ENCODE measurements at places on chromosomes 4 and X.

DNA sequence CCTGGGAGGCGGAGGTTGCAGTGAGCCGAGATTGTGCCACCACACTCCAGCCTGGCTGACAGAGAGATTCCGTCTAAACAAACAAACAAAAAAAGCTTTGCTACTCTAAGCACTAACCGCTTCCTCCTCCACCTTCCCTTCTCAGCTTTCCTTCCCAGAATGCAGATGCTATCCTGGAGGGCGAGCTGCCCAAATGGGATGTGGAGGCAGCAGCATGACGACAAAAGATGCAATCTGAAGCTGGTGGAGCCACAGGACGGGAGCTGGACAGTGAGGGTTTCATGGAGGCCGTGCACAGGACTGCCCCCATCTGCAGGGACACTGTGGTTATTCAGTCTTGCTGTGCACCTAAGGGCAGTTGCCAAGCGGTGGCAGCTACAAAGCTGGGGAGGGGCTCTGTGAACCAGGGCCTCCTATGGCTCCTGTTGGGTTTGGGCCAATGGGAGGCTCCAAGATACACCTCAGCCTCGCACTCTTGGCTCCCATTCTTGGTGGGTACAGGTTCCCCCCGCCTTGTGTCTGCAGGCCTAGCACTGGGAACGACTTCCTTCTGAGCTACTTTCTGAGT is 47.4 kb downstream of the WDR1 start:
- DNase-seq: no peak

- DNase-seq: no peak
These were observed 122.1 kb upstream of the DIPK2B start for GRCh38 chrX:45322820-45323219.

DNA sequence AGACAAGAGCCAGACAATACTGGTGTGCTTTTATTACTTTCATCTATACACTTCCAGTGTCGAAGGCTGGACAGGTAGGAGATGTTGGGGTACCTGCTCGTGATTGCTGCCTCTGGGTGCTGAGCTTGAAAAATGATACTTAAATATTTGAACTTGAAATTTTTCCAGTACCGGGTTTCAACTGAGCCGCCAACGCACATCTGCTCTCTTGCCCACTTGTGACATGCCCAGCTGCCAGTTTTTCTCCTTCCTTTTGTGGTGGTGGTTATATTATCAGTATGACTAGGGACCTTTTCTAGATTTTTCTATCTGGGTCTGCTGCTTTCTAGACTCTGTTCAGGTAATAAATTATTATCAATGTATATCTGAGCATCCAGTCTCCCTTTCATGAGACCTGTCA is 3.4 kb downstream of the OGT start:
- no peak for DNase-seq

- no peak for DNase-seq
These were observed 1646.4 kb upstream of the ADGRL3 start for GRCh38 chr4:59553721-59554091.

GRCh38 chr4:79613269-79613935 is 205.4 kb upstream of the GK2 start:
- no peak for DNase-seq

- no peak for DNase-seq
These were observed 5.0 kb upstream of the RP2 start for GRCh38 chrX:46831765-46832327.

- no peak for DNase-seq
These were observed 342.5 kb upstream of the GATB start for GRCh38 chr4:152103181-152103901.

- no peak for DNase-seq
These were observed 155.8 kb downstream of the ANTXR2 start for GRCh38 chr4:79917246-79917645.

- DNase-seq: no peak
These were observed 7.0 kb upstream of the TXK start for GRCh38 chr4:48141048-48141447.

DNA sequence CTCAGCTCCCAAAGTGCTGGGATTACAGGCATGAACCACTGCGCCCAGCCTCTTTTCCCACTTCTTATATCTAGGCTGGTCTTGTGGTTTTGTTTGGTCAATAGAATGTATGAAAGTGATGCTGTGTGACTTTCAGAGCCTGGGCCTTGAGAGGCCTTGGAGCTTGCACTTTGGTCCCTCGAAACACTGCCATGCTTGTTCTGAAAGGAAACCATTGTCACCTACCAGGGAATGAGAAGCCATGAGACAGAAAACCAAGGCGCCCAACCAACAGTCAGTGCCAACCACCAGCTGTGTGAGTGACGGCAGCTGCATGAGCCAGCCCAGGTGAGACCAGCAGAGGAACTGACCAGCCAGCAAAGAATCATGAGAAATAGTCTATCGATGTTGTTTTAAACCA is 57.4 kb downstream of the SCD5 start:
- no peak for DNase-seq

- no peak for DNase-seq
These were observed 59.2 kb upstream of the NKX1-1 start for GRCh38 chr4:1465173-1466033.

- no peak for DNase-seq
These were observed 279.5 kb upstream of the TAPT1 start for GRCh38 chr4:16505726-16506125.

DNA sequence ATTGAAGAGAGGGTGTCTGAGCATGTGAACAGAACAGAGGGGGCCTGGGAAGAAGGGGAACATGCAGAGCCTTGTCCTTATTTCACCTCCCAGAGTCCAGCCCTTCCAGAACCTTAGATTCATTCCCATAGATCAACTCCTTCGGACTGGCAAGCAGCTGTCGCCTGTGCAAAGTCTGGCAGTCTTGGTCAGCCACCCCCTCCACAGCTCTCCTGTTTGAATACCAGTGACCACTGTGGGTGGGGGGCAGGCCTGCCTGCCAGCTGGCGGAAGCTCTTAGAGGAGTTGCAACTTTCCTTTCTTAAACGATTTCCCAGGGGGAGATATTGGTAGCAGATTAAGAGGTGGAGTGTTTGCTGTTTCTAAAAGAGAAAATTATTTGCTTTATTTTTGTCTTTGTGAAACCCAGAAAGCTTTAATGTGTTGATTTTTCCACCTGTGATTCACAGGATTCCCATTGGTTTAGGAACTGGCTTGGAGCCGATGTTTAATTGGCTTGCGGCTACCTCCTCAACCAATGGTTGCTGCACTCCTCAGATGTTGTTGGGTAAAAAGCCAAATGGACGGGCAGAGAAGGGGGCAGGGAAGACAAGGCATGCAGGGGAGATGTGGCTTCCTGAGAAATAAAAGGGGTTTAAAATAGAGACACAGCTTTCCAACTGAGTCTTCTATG is 62.2 kb upstream of the PRPS1 start:
- no peak for DNase-seq

DNA sequence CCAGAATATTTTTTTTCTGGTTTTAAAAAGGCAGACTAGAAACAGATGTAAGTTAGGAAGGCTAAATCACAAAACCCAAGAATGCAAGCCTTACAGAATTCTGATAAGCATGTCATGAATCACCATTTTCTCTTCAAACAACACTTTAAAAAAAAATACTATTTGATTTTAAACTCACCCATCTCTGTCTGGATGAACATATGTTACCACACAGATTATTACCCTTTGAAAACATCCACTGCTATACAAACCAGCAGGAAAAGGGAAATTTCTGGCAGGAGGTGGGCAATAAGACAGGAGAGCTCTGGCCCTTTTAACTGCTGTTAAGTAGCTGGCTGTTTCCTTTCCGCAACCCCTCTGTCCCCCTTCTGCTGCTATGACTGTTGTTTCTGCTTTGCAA is 317.7 kb upstream of the NOCT start:
- no peak for DNase-seq

DNA sequence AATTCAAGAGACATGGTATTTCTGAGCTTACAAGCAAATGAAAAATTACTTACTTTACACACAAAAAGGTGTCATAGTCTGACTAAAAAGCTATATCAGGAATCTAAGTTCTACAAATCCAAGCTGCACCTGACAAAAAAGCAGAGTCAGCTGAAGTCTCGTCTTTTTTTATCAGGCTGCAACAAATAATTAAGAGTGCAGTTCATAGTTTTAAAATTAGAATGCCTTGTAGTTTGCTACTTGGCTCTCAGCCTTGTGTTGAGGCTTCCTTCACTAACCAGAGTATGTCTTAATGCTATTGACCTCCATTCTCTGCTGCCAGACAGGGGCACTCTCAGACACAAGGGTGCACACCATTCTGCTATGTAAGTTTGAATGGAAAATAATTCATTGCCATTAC is 940.7 kb downstream of the PCDH7 start:
- no peak for DNase-seq

- no peak for DNase-seq
These were observed 139.5 kb downstream of the PDLIM5 start for GRCh38 chr4:94591289-94591688.

DNA sequence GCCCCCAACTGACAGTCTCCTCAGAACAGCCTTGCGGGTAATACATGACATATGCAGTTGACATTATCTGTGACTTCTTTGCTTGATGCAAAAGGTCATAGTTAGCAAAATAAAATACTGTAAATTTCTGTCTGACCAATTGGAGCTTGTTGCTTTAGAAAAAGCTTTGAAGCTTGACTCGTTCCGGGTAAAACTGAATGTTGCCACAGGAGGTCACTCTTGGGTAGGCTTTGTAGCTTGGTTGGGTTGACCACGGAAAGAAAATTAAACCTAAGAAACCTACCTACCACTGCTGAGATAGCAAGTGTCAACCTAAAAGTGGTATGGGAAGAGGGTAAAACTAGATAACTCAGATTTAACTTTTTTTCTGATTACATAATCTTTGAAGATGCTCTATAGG is 23.2 kb downstream of the PRPS2 start:
- DNase-seq: no peak

DNA sequence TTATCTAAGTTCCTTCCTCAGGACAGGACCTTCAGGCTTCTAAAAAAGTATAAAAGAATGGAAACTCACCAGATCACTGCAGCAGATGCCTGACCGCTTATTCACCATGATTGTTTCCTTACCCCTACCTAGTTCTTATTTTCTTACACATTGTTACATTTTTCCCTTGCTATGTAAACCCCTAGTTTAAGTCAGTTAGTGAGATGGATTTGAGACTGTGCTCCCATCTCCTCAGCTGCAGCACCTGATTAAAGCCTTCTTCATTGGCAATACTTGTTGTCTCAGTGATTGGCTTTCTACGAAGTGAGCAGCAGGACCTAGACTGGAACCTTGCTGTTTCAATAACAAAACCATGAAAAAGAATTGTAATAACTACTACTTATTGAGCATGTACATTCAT is 4.7 kb downstream of the SPARCL1 start:
- DNase-seq: no peak

DNA sequence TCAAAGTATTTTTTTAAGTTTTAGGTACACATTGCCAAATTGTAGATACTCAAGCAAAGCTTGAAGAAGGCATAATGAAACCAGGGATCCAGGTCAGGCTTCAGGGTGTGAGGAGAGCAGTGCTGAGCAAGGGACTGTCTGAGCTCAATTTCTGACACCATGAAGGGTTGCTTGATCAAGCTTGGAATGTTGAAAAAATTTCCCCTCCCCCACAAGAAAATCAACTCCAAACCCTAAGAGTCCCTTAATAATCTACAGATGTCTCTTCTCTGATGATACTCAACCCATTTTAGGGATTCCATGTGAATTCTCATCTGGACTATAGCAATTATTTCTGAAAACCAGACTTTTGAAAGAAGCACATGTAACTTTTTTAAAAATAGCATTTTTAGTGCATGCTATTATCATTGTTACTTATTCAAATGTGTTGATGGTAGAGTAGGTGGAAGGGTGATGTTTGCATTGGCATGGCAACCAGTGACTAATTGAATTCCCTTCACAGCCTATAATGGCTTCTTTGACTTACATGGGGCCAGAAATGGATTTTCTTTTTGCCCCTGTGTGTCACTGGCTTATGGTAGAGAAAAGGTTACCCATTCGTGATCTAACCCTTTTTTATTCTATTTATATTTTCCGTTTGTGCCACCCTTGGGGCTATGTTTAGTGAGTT is 252.0 kb downstream of the FBXW7 start:
- no peak for DNase-seq

DNA sequence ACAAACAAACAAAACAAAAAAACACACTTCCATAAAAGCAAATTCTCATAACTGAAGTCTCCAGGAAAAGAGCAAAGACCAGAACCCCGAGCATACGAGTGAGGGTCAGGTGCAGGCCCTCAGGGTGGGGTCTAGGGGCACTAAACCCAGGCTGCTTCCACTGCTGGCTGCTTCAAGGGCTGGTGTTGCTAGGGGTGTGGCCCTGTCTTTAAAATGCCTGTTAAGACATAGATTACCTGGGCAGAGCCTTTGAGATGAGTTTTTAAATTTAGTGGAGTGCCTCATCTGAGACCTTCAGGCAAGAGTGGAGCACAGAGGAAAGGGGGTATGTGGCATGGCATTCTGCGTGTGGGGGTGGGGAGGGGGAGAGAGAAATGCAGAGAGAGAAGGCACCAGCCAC is 87.0 kb downstream of the FHDC1 start:
- DNase-seq: no peak

DNA sequence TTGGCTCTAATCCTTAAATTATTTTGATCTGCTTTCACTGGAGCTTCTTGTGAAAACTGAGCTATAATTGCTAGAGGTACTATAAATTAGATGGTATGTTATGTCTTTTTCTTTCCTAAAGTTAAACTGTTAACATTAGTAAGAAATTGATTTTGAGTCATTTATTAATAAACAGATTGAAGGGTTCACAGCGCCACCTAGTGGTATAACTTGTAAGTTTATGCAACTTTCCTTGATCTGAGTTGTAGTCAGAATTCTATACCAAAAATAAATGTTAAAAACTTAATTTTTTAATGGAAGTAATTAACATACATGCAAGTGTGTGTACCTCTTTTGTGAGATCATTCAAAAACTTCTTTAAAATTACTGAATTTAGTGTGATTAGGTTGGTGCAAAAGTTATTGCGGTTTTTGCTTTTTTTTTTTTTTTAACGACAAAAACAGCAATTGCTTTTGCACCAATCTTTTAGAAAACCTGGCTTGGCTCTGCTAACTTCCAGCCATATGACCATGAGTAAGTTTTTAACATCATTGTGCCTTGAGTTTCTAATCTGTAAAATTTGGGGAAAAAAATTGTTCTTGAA is 151.5 kb downstream of the CENPC start:
- no peak for DNase-seq
